ENCODE measurements at places on chromosomes 1 and 21.

DNA sequence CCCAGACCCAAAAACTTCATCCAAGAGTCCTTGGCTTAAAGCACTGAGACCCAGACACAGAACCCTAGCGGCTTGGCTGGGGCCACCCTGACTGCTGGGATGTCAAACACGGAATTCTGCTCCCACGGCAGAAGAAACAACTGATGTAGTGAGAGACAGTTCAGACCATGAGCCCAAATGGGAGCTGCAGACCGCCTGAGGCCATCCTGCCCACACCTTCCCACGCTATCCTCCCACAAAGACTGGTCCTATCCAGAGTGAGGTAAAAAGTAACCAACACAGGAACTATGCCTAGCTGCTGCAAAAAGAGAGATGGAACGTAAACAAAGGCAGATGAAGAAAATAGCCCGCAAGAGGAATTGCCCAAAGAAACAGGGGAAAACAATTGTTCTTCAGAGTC is 203.3 kb downstream of the PTPRU start:
- DNase-seq, result no peak

DNA sequence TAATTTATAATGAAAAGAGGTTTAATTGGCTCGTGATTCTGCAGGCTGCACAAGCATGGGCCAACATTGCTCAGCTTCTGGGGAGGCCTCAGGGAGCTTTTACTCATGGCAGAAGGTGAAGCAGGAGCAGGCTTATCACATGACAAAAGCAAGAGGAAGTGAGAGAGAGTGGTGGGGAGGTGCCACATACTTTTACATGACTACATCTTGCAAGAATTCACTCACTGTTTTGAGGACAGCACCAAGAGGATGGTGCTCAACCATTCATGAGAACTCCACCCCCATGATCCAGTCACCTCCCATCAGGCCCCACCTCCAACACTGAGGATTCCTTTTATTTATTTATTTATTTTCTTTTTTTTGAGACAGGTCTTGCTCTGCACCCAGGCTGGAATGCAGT is 5.5 kb upstream of the PLEKHM2 start:
- DNase-seq, result no peak

DNA sequence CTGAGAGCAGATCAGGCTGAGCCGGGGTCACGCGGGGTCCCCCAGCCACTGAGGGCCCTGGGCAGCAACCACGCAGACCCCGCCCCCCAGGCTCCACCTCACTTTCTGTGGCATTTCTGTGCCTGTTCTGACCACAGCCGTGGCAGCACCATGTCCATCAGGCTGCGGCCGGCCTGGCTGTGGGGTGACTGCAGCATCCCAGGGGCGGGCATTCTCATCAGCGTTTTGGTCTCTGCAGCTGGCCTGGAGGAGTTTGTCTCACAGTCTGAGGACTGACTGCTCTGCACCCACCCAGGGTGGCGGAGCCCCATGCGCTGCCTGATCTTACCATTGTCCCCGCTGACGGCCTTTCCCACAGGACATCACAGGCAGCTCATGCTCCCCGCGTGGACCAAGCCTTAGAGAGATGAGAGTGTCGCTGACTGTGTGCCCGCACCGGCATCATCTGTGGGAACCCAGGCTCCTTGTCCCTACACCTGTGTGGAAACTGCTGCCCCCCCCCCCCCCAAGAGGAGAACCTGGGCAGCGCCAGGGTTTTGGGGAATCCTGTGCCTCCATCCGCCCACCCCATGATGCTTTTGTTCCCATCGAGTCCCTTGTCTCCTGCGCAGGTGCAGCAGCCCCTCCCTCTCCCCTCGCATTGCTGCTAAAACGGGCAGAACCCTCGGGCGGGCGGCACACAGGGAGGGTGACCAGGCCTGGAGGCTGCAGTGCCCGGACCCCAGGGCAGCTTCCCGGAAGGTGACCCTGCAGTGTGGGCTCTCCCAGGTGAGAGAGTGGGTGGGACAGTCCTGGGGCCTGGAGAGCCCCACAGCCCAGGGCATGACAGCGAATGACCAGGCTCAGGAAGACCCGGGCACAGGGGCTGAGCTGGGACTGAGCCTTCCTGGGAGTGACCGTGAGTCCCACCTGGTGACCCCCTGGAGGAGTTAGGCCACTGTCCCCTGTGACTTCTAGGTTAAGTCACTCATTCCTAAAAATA is 1.8 kb downstream of the KRTAP10-1 start:
- DNase-seq, result no peak

GRCh38 chr1:246169019-246169418 is 338.1 kb downstream of the SMYD3 start:
- no peak for DNase-seq
